GM23248 (cell line): ENCODE measurements at places on chromosomes 12 and 14.

DNA sequence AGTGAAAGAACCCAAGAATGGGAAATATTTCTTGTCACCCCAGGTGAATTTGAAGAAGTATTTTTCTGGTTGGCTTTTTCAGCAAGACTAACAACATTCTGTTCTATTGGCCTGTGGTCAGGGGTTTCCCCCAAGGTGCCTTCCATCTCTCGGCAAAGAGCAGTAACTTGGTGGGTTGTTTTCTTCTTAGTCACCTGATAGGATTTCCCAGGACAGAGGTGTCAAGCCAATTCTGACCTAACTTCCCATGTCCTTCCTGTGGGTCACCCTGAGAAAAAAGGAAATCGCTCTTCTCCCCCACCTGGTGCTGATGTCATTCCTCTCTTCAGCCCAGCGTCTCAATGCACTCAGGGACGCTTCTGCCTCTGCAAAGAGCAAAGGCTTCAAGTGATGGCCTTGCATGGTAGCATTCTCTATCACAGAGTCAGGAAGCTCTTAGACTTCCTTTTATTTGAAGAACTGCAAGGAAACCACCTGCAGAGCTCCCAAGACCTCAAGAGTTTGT lies 16.1 kb upstream of the IFNG start:
- no peaks in the 10 kb centered on the region for H3K36me3 ChIP-seq
- no peak overlapping the region for H3K4me3 ChIP-seq
- no peak overlapping the region for H3K27ac ChIP-seq
- no peak for DNase-seq

DNA sequence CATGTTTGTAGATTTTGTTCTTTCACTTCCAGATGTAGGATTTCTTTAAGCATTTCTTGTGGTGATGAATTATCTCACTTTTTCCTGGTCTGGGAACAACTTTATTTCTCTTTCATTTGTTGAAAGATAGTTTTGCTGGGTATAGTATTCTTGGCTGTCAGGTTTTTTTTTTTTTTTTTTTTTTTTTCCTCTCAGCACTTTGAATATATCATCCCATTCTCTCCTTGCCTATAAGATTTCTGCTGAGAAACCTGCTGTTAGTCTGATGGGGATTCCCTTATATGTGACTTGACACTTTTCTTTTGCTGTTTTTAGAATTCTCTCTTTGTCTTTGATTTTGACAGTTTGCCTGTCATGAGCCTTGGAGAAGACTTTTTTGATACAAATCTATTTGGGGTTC lies 30.5 kb downstream of the SMCO2 start:
- no peaks in the 10 kb centered on the region for H3K27me3 ChIP-seq
- peaks cover 19% of the 10 kb centered on the region for H3K4me1 ChIP-seq
- no peaks in the 10 kb centered on the region for H3K36me3 ChIP-seq
- DNase-seq: no peak

GRCh38 chr14:64965356-64966000 lies 6.7 kb downstream of the RAB15 start:
- H3K27me3 ChIP-seq: no peaks in the 10 kb centered on the region
- no peak overlapping the region for H3K4me3 ChIP-seq
- H3K36me3 ChIP-seq: no peaks in the 10 kb centered on the region
- H3K4me1 ChIP-seq: no peaks in the 10 kb centered on the region
- no peak overlapping the region for H3K27ac ChIP-seq

GRCh38 chr12:14273913-14274311 lies 91.6 kb upstream of the ATF7IP start:
- DNase-seq: peak; percentile 25
- no peaks in the 10 kb centered on the region for H3K4me1 ChIP-seq
- no peak overlapping the region for H3K27ac ChIP-seq

GRCh38 chr12:49366652-49367380 lies 446 bp upstream of the SPATS2 start:
- no peaks in the 10 kb centered on the region for H3K36me3 ChIP-seq
- H3K27ac ChIP-seq: peak overlapping the region; percentile 83
- peak overlapping the region; percentile 82 for H3K4me3 ChIP-seq
- peak; percentile 94 for DNase-seq

- no peaks in the 10 kb centered on the region for H3K27me3 ChIP-seq
- DNase-seq: no peak
- peaks cover 3% of the 10 kb centered on the region; the same call in 1 of the 2 replicates for H3K4me1 ChIP-seq
- no peak overlapping the region for H3K4me3 ChIP-seq
- no peaks in the 10 kb centered on the region for H3K36me3 ChIP-seq
Measured at GRCh38 chr14:95025941-95026340, 131.4 kb downstream of the DICER1 start.

DNA sequence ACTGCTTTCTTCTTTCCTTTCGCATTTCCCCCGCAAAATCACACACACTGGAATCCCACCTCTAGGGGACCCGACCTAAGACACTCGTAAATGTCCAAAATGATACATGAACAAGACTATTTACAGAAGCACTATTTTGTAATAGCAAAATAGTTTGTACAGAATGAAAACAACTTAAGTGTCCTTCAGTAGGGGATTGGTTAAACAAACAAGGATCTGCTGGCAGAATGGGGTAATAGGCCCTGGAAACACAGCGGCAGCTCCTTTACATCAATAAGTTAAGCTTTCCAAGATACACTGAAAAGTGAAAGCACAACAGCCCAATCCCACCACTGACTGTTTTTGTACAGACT lies 48.8 kb downstream of the LTBP2 start:
- peaks cover 32% of the 10 kb centered on the region for H3K4me1 ChIP-seq
- DNase-seq: no peak
- no peaks in the 10 kb centered on the region for H3K36me3 ChIP-seq
- no peak overlapping the region for H3K4me3 ChIP-seq

GRCh38 chr14:103347091-103347815 lies 13.2 kb downstream of the EIF5 start:
- no peaks in the 10 kb centered on the region for H3K4me1 ChIP-seq
- H3K27me3 ChIP-seq: no peaks in the 10 kb centered on the region
- H3K27ac ChIP-seq: no peak overlapping the region

DNA sequence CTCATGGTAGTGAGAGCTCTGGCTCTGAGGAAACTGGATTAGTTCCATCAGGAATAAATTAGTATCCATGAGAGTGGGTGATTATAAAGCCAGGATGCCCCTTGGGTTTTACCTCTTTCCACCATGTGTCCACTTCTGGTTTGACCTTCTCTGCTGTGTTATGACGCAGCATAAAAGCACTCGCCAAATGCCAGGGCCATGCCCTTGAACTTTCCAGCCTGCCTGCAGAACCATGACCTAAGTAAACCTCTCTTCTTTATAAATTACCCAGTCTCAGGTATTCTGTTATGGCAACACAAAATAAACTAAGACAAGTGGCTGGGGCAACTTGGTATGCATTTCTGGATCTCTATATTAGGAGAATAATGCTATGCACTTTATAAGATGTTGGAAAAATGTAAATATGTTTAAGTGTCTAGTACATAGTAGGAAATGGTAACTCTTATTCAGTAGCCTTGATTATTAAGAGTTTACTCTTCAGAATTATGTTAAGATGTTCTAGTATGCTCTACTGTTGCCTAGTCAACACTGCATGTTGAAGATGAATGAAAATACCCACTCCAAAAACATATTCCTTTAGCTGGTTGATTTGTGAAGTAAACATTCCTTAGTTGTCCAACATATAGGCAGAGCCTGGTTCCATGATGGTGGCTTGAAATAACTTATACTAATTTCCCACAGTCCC lies 455.6 kb upstream of the TMPO start:
- H3K4me1 ChIP-seq: no peaks in the 10 kb centered on the region
- H3K36me3 ChIP-seq: no peaks in the 10 kb centered on the region
- no peak overlapping the region for H3K4me3 ChIP-seq
- no peaks in the 10 kb centered on the region for H3K27me3 ChIP-seq
- no peak for DNase-seq
- no peak overlapping the region for H3K27ac ChIP-seq

DNA sequence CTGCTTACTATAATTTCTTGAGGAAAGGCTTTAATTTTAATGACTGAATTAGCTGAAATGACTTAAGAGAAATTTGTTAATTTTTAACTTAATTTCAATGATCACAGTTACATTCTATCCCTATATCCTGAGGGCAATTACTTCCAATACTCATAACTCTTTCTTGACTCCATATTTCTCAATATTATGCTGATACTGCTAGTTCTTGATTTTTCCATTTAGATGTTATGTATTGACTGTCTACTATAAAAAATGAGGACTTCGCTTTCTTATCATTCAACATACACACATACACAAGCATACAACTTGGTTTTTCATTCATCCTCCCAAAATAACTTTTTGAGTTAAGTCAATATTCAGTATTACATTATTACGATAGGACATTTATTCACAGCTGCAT lies 176.2 kb downstream of the PHLDA1 start:
- H3K4me3 ChIP-seq: peak overlapping the region; percentile 19; the same call in 1 of the 2 replicates
- no peaks in the 10 kb centered on the region for H3K27me3 ChIP-seq
- peak overlapping the region; percentile 31; the same call in 1 of the 2 replicates for H3K27ac ChIP-seq

DNA sequence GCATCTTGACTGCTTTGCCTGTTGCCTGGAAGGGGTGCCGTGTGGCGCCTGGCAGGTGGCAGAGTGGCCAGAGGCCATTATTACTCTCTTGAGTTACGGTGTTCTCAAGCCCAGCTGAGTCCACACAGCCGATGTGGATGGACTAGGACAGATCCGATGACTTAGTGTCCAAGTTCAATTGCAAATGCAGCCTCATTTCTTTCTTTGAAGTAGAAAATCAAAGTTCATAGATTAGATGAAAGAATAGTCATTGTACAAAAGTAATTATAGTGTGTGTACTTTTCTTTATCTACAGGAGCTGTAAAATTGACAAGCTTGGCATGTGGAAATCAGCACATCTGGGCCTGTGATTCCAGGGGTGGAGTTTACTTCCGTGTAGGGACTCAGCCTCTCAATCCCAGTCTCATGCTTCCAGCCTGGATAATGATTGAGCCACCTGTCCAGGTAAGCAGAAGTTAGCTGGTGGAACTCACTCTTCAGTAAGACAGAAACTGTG lies 44.7 kb downstream of the ANKRD9 start:
- H3K27ac ChIP-seq: no peak overlapping the region
- no peak overlapping the region for H3K4me3 ChIP-seq
- H3K36me3 ChIP-seq: no peaks in the 10 kb centered on the region; the same call in 1 of the 2 replicates

GRCh38 chr12:131642771-131643170 lies 68.1 kb upstream of the SFSWAP start:
- DNase-seq: no peak
- H3K27ac ChIP-seq: no peak overlapping the region
- H3K36me3 ChIP-seq: no peaks in the 10 kb centered on the region
- no peak overlapping the region for H3K4me3 ChIP-seq
- H3K4me1 ChIP-seq: no peaks in the 10 kb centered on the region
- no peaks in the 10 kb centered on the region for H3K27me3 ChIP-seq

DNA sequence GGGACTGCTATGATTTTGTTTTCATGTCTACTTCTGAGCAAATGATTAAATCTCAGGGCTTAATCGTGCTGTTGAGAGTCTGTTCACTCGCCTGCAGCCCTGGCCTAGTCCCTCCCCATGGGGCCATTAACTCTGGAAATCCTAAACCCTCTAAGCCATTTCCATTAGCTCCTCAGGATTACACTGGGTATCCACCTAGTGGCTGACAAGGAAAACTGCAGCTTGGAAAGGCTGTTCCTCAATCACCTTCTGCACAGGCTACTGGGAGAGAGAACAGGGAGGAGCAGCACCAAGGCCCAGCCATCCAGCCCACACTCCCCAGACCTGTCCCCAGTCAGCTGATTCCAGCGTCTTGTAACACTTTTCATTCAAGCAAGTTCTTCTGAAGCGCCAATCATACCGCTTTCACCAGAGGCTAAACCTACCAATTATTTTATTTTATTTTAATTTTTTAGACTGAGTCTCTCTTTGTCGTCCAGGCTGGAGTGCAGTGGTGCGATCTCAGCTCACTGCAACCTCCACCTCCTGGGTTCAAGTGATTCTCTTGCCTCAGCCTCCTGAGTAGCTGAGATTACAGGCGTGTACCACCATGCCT lies 48.7 kb downstream of the NEUROD4 start:
- no peaks in the 10 kb centered on the region for H3K4me1 ChIP-seq
- peak; percentile 70 for DNase-seq
- no peak overlapping the region for H3K4me3 ChIP-seq
- no peak overlapping the region for H3K27ac ChIP-seq
- no peaks in the 10 kb centered on the region for H3K36me3 ChIP-seq

DNA sequence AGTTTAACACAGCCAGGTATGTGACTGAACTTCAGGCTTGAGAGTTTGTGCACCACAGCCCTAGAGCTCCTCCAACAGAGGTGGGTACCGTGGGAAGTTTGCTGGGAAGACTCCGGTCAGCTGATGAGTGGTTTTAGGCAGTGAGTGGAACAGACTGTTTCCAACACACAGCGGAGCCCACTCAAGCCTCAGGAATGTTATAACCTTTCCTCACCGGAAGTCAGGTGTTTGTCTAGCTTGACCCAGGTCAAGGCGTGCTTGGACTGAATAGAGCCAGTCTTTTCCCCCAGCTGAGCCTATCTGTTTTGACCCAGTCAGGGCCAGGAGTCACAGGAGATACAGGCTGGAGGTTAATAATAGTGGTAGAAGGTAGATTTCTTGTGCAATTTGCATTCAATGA lies 138.4 kb upstream of the PARP11 start:
- no peaks in the 10 kb centered on the region for H3K4me1 ChIP-seq
- no peak for DNase-seq
- H3K4me3 ChIP-seq: no peak overlapping the region
- no peak overlapping the region for H3K27ac ChIP-seq
- no peaks in the 10 kb centered on the region for H3K36me3 ChIP-seq

DNA sequence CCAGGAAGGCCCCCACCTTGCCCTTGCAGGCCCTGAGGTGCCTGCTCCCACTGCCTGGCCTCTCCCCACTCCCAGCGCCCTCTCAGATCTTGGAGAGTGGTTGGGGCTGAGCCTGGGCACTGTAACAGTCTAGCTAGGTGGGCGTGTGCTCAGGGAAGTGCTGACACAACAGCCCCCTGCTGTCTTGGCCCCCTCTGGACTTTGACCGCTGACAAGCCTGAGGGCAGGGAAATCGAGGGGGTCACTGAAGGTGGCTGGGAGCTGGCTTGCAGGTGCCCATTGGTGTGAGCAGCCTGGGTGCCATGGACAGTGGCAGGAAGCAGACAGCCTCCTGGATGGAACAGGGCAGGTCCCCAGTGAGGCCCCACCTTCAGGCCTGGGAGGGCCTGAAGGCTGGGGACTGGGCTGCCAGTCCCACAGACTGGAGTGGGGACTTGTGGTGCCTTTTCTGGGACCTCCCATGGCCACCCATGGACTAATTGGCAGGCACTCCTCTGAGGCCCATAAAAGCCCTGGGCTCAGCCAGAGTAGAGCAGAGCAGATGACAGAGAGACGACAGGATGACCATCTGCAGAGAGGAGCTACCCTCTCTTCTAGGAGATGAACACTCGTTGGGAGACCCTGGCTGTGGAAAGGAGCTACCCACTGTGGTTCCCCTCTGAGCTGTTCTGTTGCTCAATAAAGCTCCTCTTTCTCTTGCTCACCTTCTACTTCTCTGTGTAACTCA lies 158.6 kb upstream of the SLC38A2 start:
- no peak overlapping the region for H3K27ac ChIP-seq
- H3K27me3 ChIP-seq: no peaks in the 10 kb centered on the region

- H3K4me1 ChIP-seq: peaks cover 39% of the 10 kb centered on the region
- peak overlapping the region; percentile 98 for H3K4me3 ChIP-seq
- no peaks in the 10 kb centered on the region for H3K36me3 ChIP-seq
- no peaks in the 10 kb centered on the region for H3K27me3 ChIP-seq
- peak; percentile 78 for DNase-seq
- H3K27ac ChIP-seq: peak overlapping the region; percentile 94
Measured at GRCh38 chr12:111596985-111597830, 1.9 kb downstream of the ATXN2 start.

GRCh38 chr12:90827567-90827966 lies 127.4 kb downstream of the CCER1 start:
- DNase-seq: no peak
- no peaks in the 10 kb centered on the region for H3K36me3 ChIP-seq
- H3K4me3 ChIP-seq: no peak overlapping the region
- no peaks in the 10 kb centered on the region for H3K27me3 ChIP-seq
- no peak overlapping the region for H3K27ac ChIP-seq

- peaks cover 13% of the 10 kb centered on the region for H3K4me1 ChIP-seq
- no peak overlapping the region for H3K4me3 ChIP-seq
- no peaks in the 10 kb centered on the region for H3K27me3 ChIP-seq
- no peaks in the 10 kb centered on the region for H3K36me3 ChIP-seq
- no peak for DNase-seq
Measured at GRCh38 chr14:51282517-51282916, 42.5 kb downstream of the TMX1 start.
